ENCODE measurements at places on chromosomes 1 and 21.
A peak's percentile ranks its signal among the peaks of the same experiment; 100 is the strongest.

DNA sequence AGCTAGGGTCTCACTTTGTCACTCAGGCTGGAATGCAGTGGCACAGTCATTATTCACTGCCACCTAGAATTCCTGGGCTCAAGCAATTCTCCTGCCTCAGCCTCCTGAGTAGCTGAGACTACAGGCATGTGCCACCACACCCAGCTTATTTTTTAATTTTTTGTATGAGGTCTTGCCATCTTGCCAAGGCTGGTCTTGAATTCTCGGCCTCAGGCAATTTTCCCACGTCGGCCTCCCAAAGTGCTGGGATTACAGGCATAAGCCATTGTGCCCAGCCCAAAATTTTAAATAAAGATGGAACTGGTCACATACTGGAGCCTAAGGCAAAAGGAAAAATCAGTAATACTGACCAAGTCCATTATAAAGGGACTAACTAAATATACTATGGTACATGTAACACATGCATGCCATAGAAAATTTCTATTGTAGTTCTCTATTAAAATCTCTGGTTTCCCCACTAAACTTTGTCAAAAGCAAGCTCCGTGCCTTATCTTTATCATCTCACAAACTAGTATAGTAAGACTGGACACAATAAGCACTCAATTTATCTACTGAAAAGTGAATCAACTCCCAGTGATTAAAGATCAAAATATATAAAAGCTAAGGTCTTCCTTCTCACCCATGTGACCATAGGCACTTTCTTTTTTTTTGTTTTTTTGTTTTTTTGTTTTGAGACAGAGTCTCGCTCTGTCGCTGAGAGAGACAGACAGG lies 61.6 kb downstream of the HSF2BP start:
- DNase-seq, result no peak
- H3K4me1 ChIP-seq, result peaks cover 11% of the 10 kb centered on the region
- no peaks in the 10 kb centered on the region for H3K27me3 ChIP-seq
- H3K4me3 ChIP-seq, result no peak overlapping the region

GRCh38 chr21:38327984-38328383 lies 71.2 kb downstream of the KCNJ15 start:
- peaks cover 6% of the 10 kb centered on the region for H3K4me1 ChIP-seq
- no peaks in the 10 kb centered on the region for H3K27me3 ChIP-seq
- no peak overlapping the region for H3K27ac ChIP-seq
- H3K4me3 ChIP-seq, result no peak overlapping the region

DNA sequence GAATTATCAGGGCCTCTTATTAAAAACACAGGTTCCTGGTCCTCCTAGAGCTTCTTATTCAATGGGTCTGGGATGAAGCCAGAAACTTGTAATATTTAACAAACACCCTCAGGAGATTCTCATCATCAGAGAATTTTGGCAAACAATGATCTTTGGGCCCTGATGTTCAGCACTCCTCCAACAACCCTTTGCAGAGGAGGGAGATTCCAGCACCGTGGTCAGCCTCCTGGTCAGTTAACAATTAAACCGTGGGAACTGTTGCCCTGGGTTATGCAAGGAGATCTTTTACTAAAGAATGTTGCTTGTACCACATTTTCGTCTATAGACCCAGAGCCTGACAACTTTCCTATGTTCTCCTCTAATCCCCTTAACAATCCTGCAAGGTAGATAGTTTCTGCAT lies 294.4 kb downstream of the PLPP3 start:
- no peaks in the 10 kb centered on the region for H3K27me3 ChIP-seq
- no peak for DNase-seq
- no peak overlapping the region for H3K4me3 ChIP-seq

- H3K4me3 ChIP-seq, result no peak overlapping the region
- DNase-seq, result no peak
- peaks cover 8% of the 10 kb centered on the region for H3K4me1 ChIP-seq
- H3K27me3 ChIP-seq, result no peaks in the 10 kb centered on the region
- no peaks in the 10 kb centered on the region for H3K36me3 ChIP-seq
These were observed 27.2 kb downstream of the SYT6 start for GRCh38 chr1:114126261-114127095.

DNA sequence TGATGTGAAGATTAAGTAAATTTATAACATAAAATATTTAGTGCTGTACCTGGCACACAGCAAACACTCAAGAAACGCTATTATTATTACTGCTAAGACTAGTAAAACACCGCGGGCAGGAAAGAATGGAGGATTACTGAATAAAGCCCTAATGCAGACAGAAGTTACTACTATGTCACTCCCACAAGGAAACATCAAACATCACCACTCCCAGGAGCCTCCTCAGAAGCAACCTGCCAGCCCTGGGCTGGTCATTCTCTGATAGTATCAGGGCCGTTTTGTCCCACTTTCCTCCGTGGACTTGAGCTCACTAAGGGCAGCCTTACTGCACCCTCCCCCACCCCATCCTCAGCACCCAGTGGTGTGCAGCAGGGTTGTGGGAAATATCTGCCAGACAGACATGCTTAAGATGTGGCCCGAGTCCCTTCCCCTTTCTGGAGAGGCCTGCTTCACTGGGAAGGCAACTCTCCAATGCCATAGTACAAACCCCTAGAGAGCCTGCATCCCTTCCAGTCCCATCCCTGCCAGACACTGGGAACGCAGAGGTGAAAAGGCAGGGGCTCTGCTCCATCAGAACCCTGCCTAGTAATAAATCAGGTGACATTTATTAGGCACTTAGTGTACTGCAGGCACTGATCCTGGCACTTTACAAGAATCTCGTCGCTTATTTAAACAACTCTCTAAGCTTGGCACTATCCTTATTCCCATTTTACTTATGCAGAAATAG lies 41.7 kb upstream of the ECE1 start:
- peak overlapping the region; percentile 46 for H3K27ac ChIP-seq
- H3K4me1 ChIP-seq, result peaks cover 59% of the 10 kb centered on the region
- H3K36me3 ChIP-seq, result no peaks in the 10 kb centered on the region
- H3K4me3 ChIP-seq, result no peak overlapping the region

GRCh38 chr21:28437061-28437460 lies 555.6 kb downstream of the LTN1 start:
- no peak for DNase-seq
- no peak overlapping the region for H3K4me3 ChIP-seq
- no peaks in the 10 kb centered on the region for H3K4me1 ChIP-seq
- no peaks in the 10 kb centered on the region for H3K27me3 ChIP-seq
- H3K27ac ChIP-seq, result no peak overlapping the region

- DNase-seq, result peak; percentile 6
- no peak overlapping the region for H3K4me3 ChIP-seq
- H3K4me1 ChIP-seq, result no peaks in the 10 kb centered on the region
- H3K27me3 ChIP-seq, result peaks cover 9% of the 10 kb centered on the region
- H3K36me3 ChIP-seq, result no peaks in the 10 kb centered on the region
These were observed 220.8 kb downstream of the SLC35F3 start for GRCh38 chr1:234125283-234125682.

GRCh38 chr1:57131257-57131656 lies 165.4 kb upstream of the C8B start:
- no peaks in the 10 kb centered on the region for H3K36me3 ChIP-seq
- no peak for DNase-seq
- no peak overlapping the region for H3K4me3 ChIP-seq
- H3K27me3 ChIP-seq, result no peaks in the 10 kb centered on the region
- no peaks in the 10 kb centered on the region for H3K4me1 ChIP-seq

DNA sequence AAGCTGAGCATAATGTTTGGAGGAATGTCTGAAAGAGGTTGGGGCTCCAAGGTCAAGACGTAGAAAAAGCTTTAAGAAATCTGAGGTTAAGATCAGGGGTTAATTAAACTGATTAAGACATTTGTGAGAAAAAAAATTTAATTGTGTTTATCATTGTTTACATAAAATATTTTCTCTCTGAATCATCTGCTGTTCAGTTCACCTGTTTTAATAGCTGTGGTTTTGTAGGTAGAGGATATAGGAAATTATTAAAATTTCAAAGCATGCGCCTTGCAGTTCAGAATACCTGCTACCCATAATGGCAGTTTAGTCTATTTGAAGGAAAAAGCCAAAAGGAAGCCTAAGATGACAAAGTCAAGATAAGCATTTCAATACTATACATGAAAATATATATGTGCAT lies 153.2 kb downstream of the SPATA46 start:
- no peaks in the 10 kb centered on the region for H3K4me1 ChIP-seq
- H3K4me3 ChIP-seq, result no peak overlapping the region
- H3K27ac ChIP-seq, result no peak overlapping the region

- peak within 1 kb of the TSS; percentile 42 for H3K4me3 ChIP-seq
- peaks cover 14% of the 10 kb centered on the region for H3K4me1 ChIP-seq
- H3K36me3 ChIP-seq, result no peaks in the 10 kb centered on the region
- peaks cover 98% of the 10 kb centered on the region for H3K27me3 ChIP-seq
These were observed at the start of gene DMRTA2 for GRCh38 chr1:50422946-50423669. TSS of gene DMRTA2 (minus strand) at chr1:50423443. CDS start at chr1:50421536, 1,907 bp downstream.
